ENCODE measurements at places on chromosomes 5 and 9.

GRCh38 chr9:95831810-95832209 lies 43.7 kb upstream of the ERCC6L2 start:
- no peak for DNase-seq

DNA sequence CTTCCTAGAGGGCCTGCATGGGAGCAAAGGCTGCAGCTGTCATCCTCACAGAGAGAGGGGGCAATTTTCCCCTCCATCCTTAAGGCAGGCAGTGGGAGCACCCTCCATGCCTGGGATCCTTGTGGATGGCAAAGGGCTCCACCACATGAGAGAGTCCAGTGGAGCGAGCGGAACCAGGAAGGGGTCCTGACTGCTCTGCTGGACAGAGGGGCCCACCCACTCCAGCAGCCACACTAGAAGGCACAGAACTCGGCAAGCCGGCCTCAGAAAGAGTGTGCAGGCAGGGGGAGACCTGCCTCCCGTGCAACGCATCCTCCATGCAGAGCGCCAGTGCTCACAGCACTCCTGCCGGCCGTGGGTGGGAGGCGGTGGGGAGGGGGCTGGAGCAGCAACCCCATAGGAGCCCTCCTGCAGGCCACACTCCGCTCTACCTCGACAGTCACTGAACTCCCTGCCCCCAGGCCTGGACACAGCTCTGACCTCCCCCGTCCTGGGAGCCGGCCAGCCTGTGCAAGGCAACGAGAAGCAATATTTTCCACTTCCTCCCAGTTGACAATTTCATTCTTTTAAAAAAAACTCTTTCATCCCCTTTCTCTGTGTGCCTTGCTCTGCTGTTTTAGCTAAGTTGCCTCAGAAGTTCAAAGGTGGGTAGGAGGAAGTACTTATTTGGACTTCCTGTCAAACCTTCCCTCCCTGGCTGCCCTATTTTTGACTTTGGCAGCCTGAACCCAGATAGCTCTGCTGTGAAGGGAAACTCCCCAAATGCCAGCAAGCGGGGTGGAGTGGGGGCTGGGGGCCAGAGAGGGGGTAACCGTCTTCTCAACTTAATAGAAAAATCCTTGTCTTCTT lies 5.3 kb upstream of the LCP2 start:
- no peak for DNase-seq

DNA sequence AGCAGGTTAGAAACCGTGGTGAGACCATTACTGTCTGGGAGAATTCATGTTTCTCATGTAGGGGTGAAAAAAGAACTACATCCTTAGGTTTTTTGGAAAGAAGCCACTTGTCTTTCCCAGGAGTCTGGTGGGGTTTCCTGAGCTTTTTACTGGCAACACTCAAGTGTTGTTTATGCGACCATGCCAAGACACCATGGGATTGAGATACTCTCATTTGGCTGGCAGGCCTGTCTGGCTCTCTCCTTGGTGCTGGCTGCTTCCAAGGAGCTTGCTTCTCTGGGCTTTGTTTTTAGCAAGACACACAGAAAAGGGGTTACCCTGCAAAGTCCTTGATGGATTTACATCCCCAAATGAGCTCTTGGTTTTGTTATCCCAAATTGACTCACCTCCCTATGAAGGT lies 80.9 kb upstream of the ISL1 start:
- DNase-seq = no peak

DNA sequence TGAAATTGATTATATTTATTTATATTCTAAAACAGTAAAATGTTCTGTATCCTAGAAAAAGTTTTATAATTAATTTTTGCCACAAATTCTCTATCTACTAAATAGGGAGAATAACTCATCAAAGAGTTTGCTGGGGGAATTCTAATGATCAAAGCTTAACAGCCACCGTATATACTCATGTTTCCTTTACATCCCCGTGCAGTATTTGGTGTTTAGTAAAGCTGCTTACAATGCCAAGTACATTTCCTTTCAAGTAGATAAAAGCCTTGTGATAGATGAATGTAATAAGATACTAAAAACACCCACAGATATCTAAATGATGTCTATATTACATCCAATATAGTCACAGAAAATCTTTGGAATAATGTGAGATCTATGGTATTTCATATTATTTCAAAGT lies 312.2 kb downstream of the HCN1 start:
- no peak for DNase-seq

DNA sequence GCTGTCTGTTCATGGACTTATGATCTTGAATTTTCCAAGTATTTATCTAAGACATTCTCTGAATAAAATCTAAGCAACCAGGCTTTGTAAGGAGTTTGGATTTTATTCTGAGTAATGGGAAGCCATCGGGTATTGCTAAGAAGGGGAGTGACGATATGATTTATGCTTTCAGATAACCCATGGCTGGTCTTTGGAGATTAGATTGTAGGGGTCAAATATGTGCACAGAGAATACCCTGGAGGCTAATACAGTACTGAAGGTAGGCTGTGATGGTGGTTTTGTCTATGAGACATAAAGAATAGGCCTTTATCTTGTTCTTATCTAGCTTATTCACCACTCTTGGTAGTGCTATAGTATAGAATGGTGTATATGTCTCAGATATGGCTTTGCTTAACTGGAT lies 60.0 kb upstream of the C5orf46 start:
- no peak for DNase-seq

- peak; percentile 47 for DNase-seq
Observed at GRCh38 chr9:112371060-112371459, 8.8 kb upstream of the HSDL2 start.

- peak; percentile 87 for DNase-seq
Observed at GRCh38 chr5:6745706-6746222, 32.5 kb downstream of the TENT4A start.

- DNase-seq = no peak
Observed at GRCh38 chr9:115520646-115521045, 402.7 kb upstream of the TNC start.

DNA sequence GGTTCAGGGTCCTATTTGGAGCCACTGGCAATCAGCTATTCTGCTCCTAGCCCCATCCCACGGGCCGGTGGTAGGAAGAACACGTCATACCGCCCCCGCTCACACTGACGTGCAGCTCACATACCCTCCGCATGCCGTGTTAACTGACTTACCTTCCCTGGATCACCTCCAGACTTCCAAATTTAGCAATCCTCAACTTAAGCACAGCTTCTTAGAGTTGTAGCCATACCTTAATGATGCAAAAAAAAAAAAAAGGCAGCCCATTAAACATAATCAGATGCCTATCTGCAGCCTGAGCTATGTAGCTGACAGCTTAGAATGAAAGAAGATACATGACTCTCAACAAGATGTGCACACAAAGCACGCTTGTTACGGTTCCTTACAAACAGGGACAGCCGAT lies 93.0 kb downstream of the IRX2 start:
- DNase-seq = no peak

DNA sequence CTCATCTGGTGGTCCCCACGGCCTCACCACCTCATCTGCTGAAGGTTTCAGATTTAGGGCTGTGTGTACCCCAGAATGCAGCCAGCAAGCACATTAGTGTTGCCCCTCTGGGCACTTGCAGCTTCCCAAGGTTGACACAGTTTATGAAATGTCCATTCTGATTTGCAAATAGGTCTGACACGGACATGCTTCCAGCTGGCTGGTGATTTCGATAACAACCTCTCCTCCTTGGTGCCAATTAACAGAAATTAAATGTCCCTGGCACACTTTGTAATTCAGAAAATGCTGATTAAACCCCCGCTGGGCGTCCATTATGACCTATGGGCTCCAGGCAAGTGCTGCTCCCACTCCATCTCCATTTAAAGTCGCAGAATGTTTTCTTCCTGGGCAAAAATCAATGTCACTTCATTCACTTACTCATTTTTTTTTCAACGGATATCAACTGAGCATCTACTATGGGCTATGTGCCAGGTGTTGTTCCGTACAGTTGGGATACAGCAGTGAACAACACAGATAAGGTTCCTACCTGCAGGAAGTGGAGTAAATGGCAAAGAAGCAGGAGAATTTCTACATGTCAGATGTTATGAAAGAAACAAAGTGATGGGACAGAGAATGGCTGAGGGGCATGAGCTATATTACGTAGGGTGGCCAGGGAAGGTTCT lies 32.0 kb downstream of the PLAC8L1 start:
- no peak for DNase-seq

Measured in PC-3 (cell line).